Mononuclear cell (primary cell): ENCODE measurements at places on chromosomes 7 and 10. TPM values are rescaled to one million over a fixed set of nuclear protein-coding genes. Genes with fewer than 3 reads are reported as not detected.

Gene MOSPD3
- total RNA-seq, result 6.2 TPM

Gene SFRP5
- total RNA-seq, result 0.52 TPM

Gene GIMAP2
- total RNA-seq, result 159 TPM

Gene NMT2
- total RNA-seq, result 17.1 TPM

Gene NPTX2
- 0.42 TPM for total RNA-seq

Gene PRSS37
- total RNA-seq, result 0.10 TPM

Gene FOXI2
- total RNA-seq, result not detected

Gene CNPY1
- not detected for total RNA-seq

Gene TUBB8
- total RNA-seq, result 0.21 TPM

Gene SLC26A5
- total RNA-seq, result not detected

Gene MRM2
- total RNA-seq, result 4.4 TPM

Gene HOXA2
- total RNA-seq, result 0.10 TPM

Gene NKX2-3
- not detected for total RNA-seq

Gene OPN1SW
- total RNA-seq, result not detected

Gene TUBAL3
- total RNA-seq, result not detected

Gene RBM20
- 1.0 TPM for total RNA-seq

Gene NT5C3A
- 122 TPM for total RNA-seq

Gene UBTD1
- total RNA-seq, result 6.3 TPM

Gene PPP1R17
- not detected for total RNA-seq

Gene CELF2
- total RNA-seq, result 135 TPM
